ENCODE measurements at places on chromosomes 2 and 18.

DNA sequence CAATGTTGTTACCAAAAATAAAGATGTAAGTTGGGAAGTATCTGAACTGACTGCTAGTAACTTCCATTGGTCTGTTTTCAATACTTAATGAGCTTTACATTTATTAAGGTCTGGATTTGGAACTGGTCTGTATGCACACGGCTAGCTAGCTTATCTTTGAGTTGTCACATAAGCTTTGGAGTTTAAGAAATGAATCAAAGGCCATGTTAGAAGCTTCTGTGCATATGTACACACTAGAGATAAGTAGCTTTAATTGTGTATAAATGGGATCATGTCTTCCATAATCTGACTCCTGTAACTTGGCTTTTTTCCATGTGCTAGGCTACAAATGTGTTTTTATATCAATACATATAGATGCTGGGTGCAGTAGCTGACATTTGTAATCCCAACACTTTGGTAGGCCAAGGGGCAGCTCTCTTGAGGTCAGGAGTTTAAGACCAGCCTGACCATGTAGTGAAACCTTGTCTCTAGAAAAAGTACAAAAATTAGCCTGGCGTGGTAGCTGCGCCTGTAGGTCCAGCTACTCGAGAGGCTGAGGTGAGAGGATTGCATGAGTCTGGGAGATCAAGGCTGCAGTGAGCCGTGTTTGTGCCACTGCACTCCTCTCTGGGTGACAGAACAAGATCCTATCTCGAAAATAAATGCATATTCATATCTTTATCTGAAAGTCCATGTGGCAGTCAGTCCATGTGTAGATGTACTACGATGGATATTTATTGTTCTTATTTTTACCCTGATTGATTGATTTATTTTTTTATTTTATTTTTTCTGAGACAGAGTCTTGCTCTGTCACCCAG lies 27.2 kb downstream of the ATIC start:
- DNase-seq, result no peak

DNA sequence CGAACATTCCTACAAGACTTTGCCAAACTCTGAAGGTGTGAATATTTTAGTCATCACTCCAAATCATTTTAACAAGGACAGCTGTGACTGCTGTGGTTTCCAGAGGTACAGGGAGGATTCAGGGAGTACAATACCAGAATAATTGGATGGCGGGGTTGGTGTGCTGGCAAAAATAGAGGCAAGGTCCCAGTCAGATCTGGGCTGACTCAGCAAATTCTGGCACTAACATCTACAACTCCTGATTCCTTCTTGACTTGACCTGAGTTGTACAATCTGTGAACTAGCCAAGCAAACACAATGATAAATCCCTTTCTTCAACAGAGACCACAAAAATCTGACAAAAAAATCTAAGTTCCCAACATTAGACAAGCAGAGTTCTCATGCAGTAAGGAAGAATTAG lies 40.4 kb downstream of the RMP24 start:
- DNase-seq, result no peak

- no peak for DNase-seq
Measured at GRCh38 chr18:31880186-31880898, 62.6 kb downstream of the TRAPPC8 start.

- no peak for DNase-seq
Measured at GRCh38 chr2:51723691-51724090, 691.8 kb upstream of the NRXN1 start.

DNA sequence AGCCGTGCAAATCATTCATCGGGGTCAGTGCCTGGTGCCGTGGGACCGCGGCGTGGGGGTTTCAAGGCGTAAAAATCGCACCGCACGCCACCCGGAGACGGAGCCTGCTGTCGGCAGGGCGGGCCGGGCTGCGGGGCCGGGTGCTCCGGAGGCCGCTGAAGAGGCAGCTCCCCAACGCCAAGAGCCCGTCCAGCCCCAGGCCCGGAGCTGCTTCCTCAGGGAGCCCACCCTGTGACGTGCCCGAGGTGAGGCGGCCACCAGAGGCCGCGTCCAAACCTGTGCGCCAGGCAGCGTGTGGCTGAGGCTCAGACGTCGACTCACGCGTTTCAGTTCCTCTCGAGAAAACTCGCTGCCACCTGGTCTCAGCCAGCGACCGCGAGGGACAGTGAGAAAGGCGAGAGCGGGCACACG lies 98.1 kb downstream of the NFATC1 start:
- DNase-seq, result no peak

- no peak for DNase-seq
Measured at GRCh38 chr18:2856547-2857170, 9.9 kb downstream of the EMILIN2 start.

GRCh38 chr2:238771639-238772038 lies 76.2 kb upstream of the TWIST2 start:
- DNase-seq, result no peak

All from HS-5 (cell line).